ENCODE measurements at places on chromosomes 11 and 22.

DNA sequence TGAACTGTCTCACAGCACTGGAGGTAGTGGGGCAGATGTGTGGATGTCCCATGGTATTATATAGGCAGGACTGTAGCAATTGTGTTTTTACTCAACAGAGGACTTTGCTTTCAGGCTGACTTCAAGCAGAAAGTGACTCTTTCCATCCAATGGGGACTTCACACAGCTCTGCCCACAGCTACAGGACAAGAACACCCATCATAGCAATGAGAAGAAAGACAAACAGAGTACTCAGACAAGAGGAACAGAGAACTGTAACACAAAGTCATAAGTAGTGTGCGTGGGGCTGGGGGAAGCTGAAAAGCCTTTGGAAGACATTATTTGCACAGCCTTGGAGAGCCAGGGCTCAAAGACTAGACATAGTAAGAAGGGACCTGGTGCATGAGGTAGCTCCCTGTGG, 70.3 kb downstream of the CCDC81 start:
- DNase-seq = no peak

DNA sequence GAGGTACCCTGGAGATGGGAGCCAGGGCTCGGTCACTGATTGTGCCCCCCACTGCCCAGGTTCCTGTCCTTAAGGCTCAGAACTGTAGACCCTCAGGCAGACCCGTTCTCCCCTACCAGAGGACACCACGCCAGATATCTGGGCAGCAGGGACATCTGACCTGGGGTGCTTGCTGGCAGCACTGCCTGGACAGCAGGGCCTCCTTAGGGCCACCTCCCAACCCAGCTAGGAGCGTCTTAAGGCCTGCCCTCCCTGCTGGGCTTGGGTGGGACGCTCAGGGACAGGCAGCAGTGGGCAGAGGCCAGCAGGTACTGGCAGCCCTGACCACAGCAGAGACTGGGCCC, 3.1 kb downstream of the POLR2L start:
- no peak for DNase-seq

- no peak for DNase-seq
These were observed 97.9 kb downstream of the WNT7B start for GRCh38 chr22:45878901-45879551.

GRCh38 chr11:12061851-12062560, 48.4 kb upstream of the MICAL2 start:
- DNase-seq = no peak

DNA sequence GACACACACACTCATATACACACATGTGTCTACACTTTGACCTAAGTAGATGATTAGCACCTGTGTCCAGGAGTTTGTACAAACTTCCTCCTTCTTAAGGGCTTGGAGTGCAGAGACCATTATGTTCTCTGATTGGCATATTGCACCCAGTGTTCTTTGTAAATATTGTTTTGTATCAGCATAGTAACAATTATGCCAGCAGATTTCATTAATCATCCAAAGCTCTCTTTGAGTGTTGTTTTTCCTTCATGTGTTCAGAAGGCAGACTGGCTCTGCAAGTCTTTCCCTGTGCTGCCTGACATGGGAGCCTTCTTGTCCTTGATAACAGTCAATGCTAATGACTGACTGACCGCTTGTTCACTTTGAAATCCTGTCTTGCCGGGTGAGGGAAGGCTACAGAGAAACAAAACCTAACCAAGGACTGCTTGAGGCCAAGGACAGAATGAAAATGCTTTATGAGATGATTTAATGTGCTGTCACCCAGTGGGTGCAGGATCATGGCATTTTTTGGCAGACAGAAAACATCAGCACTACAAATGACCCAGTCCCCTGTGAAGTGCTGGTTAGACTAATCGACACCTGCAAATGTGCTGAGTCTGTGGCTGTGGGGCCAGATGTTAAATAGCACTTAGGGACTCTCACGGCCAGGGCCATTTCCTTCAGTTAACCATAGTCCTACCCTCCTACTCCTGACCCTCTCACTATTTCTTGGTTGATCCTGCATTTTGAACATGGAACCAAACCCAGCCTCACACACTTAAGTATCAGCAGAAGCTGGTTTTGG, 6.6 kb upstream of the BARX2 start:
- no peak for DNase-seq

DNA sequence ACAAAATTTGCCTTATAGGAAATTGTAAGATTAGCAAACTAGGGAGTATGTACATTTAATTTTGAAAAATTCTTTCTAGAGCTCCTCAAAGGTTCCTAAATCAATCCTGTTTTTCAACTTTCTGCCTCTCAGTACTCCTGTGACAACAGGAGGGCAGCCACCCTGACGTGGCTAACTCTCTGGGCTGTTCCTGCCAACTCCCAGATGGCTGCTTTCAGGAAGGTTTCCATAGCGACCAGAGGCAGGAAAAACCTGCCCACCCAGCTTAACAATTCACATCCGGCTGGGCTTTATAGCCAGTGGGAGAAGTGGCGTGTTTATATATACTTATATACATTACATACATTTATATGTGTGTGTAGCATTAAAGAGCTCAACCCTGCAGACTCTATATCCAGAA, 26.5 kb downstream of the SGSM3 start:
- no peak for DNase-seq

DNA sequence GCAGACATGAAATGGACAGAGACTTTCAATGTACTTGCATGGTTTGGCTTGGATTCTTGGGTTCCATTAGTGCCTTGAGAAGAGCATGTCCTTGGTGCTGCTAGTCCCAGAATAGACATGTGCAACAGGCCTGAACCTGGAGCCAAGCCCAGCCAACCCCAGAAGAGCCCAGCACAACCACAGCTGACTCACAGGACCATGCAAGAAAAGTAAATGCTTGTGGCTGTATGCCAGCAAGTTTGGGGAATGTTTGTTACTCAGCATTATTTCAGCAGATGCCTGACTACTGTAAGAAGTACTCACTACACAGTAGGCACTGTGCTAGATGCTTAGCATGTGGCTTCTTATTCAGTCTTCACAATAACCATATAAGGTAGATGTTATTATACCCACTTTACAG, 39.2 kb upstream of the HMGXB4 start:
- DNase-seq = no peak

DNA sequence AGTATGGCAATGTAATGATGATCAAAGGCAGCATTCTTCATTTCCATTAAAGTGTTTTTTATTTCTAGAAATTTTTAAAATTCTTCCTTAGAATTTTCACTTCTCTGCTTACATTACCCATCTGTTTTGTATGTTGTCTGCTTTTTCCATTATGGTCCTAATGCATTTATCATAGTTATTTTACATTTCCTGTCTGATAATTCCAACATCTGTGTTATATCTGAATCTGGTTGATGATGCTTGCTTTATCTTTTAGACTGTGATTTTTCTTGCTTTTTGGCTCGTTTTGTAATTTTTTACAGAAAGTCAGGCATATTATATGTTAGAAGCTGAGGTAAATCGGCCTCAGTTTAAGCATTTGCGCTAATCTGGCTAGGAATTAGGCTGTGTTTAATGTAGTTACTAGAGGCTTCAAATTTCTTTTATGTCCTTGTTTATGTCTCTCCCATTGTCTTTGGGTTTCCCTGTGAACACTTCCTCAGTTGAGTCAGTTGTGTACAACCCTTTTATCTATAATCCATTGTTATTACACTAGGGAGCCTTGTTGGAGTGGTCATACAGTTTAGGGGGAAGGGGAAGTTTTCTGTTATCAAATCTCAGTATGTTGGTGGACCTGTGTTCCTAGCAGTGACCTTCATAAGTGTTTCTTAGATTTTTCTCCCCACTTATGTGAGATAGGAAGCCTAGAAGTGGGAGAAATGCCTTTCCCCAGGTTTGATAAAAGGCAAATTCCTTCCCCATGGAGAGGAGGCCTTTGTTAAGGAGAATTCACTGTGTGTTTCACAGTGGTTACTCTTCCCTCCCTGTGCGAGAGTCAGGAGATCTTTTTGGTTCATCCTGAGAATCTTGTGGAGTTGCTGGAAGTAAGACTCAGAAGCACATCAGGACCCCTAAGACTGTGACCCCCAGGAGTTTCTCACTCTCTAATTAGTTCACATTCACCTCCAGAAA, 437.5 kb downstream of the INSC start:
- no peak for DNase-seq
